Glomerular endothelial cell (primary cell): ENCODE measurements at places on chromosomes 1 and 21. TPM values are rescaled to one million over a fixed set of nuclear protein-coding genes. Genes with fewer than 3 reads are reported as not detected.

DNA sequence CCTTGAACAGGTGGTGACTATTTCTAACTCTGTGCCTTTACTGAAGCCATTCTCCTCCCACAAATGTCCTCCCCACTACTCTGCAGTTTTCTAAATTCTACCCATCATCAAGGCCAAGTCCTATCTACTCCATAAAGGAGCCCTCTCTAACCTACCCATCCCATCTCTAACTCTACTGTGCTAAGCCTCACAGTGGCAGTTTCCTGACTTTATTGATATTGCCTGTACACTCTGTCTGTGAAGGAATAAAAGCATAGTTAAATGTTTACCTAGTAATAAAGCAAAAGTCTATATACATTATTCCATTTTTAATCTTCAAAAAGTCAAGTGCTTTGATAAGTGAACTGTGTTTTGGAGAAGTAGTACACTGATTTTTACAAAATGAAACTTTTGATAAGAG lies 178.4 kb upstream of the HMCN1 start:
- no peak for DNase-seq

Gene UMODL1
- total RNA-seq: not detected in 2 replicates

Gene SAMSN1
- total RNA-seq: 0.15 and 0.23 TPM in 2 replicates

DNA sequence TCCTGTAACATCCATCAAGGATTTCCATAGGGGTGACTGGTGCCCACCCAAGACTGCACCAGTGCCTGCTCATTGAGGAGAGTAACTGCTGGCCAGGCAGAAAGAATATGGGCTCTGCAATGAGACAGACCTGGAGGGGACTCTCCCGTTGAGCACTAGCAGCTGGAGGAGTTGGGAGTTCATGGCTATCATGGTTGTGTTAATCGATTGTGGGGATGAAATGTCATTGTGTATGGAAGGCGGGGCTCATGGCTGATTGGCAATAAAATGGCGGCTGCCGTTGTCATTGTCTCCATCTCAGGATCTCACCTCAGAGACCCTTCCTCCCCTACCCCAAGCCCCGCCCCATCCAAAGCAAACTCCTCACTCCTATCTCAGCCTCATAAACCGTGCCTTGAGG lies 3.9 kb downstream of the TMEM125 start:
- DNase-seq: no peak

Gene KCNK2
- total RNA-seq: 0.05 TPM in 1 of 2 replicates, not detected in the other

DNA sequence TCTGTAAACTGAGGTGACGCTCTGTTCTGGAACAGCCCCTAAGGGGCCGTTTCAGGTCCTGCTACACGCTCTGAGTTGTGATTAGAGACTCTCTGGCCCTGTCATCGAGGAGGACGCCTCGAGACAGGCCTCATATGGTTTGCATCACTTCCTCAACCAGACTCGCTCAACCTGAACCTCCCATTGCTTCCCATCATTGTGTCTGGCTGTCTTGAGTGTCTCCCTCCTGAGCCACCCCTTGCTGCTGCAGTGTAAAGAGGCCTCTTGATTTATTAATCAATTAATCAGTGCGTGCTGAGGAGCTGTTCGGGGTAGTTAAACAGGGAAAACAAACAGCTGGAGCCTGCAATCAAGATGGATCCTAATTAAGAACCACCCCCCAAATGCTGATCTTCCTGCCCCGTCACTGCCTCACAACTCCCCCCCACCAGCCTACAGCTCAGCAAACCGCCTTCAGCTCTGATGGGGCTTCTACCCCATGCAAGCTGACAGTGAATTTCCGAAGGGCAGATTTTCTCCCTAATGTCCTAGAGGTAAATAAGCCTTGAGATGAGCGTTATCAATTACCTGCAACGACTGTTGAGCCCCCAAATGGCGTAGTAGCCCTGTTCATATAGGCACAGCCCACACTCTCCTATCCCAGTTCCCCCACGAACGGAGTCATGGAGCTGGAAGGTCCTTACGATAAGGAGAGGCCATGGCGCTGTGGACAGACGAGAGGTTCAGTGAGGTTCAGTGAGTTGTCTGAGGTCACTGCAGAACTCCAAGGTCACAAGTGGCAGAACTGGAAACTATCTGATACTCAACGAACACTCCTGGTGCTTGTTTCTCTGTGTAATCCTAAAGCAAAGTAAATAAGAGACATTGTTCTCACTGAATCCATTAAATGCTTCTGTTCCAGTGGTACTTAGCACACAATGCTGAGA lies 210.6 kb downstream of the KIF26B start:
- no peak for DNase-seq

GRCh38 chr1:244450597-244451538 lies 841 bp downstream of the ADSS2 start:
- DNase-seq: no peak

DNA sequence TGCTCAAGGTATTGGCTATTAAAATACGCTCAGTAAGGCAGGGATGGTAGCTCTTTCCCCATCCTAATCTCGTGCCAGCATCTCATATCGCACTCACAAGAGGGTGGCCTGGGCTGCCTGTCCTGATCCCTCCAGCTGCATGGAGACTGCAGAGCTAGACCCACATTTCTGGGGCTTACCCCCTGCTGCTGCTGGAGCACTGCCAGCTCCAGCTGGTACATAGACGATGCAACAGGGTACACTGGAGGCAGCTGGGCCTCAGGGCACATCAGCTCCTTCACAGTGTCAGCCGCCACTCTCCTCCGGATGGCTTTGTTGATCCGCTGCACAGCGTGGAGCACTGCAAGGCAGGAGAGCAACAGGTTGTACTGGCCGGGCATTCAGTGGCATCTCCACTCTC lies 16.0 kb downstream of the IQGAP3 start:
- DNase-seq: no peak

- no peak for DNase-seq
Measured at GRCh38 chr1:197464044-197464443, 196.0 kb downstream of the CRB1 start.

DNA sequence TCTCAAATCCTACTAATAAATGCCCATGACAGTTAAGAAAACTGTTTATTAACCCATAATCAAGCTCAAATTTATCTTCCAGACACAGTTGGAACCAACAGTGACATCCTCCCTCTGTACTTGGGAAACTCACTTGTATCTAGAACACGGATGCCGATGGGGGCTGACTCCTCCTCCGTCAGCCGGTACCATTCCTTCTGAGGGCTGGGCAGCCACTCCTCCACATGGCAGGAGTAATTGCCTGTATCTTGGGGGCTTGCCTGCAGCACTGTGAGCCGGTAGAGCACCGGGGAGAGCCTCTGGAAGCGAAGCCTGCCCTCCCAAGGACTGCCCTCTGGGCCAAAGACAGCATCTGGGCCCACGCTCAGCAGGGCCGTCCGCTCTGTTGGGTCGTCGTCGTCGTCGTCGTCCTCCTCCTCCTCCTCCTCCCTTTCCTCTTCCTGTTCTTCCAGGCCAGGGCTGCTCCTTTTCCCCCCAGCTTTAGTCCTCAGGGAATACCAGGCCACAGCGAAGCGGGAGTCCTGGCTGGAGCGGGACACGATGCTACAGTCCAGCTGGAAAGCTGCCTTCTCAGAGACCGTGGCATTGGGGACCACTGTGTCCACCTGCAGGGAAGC lies 8.5 kb upstream of the CD58 start:
- no peak for DNase-seq

GRCh38 chr1:66642992-66643391 lies 109.0 kb downstream of the SGIP1 start:
- no peak for DNase-seq

DNA sequence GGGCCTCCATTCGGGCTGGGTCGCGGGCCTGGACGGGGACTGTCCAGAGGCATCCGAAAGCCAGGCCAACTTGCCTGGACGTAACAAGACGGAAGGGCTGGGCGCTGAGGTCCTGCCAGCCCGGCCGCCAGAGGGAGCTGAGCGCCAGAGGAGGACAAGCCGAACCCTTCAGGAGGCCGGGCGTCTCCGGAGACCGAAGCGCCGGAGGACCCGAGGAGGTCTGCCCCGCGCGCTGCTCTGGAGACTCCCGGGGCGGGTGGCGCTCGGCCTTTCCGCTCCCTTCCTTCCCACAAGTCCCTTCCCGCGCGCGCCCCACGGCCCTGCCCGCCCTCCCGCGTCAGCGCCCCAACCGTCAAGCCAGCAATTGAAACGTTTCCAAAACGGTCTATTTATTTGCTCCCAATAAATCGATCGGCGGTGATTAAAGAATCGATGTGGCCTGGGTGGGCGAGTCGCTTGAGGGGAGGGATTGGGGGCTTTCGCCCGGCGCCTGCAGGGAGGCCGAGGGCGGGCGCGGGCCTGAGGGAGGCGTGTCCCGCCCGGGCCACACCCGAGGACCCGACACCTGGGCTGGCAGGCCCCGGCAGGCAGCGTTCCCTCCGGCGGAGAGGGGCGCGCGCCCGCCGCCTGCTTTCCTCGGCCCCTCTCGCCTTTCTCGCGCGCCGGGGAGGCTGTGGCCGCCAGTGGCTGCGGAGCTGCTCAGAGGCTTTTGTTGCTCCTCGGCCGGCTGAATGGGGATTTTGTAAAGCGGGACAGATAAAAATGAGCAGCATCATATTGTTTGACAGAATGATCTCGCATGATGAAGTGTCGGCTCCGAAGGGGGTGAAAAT lies 5.2 kb upstream of the FOXD3 start:
- DNase-seq: no peak

DNA sequence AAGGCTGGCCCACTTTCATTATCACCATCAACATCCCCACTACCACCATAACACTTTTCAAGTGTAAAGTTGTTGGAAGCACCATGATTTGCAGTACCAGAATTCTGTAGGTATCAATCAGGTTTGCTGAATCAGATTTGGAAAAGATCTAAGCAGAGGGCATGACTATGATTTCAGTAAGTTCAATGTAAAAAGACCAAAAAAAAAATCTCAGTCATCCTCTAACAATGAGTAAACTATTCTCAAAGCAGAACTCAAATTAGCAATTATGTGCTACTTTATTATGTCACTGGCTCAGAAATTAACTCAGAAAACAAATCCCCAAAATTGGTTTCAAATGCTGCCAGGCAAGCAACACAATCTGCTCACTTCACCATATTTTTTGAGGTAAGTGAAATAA lies 187.8 kb upstream of the HP1BP3 start:
- DNase-seq: no peak

Gene ZBTB8B
- not detected in 2 replicates for total RNA-seq

GRCh38 chr1:236659792-236660587 lies 26.3 kb upstream of the ACTN2 start:
- no peak for DNase-seq
